ENCODE measurements at places on chromosomes 13 and 19.

DNA sequence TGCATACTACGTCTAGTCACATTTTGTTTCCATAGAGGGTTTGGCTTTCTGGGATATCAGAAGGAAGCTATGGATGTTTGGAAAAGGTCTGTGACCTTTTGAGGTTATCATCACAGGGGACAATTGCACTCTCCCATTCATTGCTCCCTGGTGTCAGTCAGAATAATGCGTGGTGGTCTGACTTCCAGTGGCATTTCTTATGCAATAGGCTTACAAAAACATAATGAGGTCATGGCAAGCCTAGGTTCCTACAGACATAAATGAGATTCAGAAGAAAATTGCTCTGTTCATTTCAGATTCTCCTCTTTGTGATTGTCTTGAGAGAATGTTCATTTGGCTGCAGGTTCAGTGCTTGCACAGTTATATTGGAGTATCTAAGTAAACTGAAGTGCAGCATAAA is 54.6 kb downstream of the ARHGAP35 start:
- DNase-seq: no peak

DNA sequence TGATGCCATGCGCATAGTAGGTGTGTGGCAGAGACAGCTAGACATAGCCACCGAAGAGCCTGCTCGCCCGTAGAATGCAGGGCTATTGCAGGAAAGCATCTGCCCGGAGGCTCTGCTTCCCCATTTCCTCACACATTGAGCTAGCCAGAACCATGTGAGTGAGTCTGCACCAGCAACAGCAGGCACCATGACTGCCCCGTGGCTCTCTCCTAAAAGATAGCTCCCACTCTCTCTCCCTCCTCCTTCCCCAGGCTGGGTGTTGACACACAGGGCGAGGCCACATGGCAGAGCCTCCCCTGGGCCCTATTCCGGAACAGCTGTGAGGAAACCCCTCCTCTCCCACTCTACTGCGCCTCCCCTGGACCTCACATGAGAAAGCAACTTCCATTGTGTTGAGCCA is 52.3 kb upstream of the ATP12A start:
- DNase-seq: peak; percentile 59

DNA sequence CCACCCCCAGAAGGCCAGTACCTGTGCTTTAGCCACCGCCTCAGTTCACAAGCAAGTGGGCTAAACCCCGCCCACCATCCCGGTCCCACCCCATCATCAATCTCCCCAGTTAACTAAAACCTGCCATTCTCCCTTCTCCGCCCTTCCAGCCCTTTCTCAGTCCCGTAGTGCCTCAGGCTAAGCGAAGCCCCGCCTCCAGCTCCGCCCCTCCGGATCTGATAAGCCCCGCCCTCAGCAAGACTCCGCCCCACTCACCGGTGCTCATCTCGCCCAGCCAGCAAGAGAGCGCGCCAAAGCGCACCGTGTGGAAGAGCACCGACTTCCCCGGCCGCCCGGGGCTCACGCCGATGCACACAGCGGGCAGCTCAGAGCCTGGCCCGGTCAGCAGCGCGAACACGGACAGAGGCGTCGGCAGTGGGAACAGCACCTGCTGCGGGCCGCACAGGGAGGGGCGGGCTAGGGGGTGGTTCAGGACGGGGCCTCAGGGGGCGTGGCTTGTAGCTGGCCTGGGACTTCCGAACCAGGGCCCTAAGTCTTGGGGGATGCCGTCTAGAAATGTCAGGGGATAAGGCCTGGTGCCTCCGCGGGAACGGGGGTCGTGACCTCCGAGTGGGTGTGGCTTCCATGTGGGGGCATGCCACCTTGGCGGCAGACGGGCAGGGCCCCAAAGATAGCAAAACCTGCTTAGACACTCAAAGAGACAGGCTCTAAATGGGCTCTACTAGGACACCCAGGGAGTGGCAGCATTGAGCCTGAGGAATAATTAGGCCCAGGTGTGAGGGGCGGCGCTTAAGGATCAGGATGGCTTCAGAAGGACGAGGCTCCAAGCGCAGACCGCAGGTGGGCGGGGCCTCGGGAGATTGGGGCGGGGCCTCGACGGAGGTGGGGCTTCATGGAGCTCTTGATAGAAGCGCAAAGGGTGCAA is 21.4 kb downstream of the MAP4K1 start:
- DNase-seq: no peak

- DNase-seq: no peak
These were observed 50.4 kb downstream of the NUFIP1 start for GRCh38 chr13:44938854-44939253.

DNA sequence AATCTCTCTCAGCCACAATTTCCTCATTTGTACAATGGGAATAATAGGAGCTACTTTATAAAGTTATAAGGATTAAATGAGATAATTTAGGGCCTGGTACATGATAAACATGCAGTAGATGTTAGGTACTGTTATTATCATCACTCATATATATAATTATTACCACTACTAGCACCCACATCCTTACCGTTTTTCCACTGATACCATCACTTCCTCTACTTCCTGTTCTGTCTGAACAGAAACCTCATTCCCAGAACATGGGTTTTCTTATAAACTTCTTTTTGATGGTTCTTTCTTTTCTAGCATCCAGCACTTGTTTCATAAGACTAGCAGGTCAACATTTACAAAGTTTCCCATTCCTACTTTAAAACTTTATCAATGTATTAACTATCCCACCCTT is 6.3 kb downstream of the CDADC1 start:
- DNase-seq: no peak

GRCh38 chr19:3776479-3777040 is 4.5 kb upstream of the RAX2 start:
- DNase-seq: no peak

DNA sequence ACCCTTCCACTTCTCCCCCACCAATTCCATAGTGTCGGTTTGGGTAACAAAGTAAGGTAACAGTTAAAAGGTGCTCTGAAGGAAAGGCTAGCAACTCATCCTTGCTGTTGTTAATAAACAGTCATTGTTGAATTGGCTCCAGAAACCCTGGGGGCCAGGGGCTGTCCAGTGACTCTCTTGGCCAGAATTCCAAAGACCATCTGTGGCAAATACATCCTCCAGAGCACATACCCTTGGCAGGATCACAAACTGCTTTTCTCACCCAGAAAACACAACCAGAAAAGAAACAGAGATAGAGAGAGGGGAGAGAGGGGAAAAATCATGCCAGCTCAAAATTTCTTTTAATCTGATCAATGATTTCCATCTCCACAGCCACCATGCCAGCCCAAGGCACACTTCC is 22.1 kb downstream of the CACNA1A start:
- DNase-seq: no peak

DNA sequence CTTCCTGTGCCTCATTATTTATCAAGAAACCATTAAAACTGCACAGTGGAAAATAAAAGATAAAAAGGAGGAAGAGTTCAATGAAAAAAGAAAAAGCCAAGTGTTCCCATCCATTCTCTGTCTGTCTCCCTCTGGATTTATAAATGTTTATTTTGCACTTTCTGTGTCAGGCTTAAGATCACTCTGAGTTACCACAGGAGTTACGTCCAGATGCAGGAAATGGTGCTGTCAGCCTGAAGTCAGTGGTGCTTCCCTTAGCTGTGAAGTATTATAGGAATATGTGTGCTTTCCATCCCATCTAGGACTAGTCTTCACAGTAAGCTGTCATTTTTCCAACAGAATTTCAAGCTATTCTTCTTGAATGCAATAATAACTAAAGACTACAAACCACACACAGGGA is 420.2 kb downstream of the KCTD12 start:
- no peak for DNase-seq

- no peak for DNase-seq
These were observed 122.5 kb downstream of the STK24 start for GRCh38 chr13:98454389-98454881.

DNA sequence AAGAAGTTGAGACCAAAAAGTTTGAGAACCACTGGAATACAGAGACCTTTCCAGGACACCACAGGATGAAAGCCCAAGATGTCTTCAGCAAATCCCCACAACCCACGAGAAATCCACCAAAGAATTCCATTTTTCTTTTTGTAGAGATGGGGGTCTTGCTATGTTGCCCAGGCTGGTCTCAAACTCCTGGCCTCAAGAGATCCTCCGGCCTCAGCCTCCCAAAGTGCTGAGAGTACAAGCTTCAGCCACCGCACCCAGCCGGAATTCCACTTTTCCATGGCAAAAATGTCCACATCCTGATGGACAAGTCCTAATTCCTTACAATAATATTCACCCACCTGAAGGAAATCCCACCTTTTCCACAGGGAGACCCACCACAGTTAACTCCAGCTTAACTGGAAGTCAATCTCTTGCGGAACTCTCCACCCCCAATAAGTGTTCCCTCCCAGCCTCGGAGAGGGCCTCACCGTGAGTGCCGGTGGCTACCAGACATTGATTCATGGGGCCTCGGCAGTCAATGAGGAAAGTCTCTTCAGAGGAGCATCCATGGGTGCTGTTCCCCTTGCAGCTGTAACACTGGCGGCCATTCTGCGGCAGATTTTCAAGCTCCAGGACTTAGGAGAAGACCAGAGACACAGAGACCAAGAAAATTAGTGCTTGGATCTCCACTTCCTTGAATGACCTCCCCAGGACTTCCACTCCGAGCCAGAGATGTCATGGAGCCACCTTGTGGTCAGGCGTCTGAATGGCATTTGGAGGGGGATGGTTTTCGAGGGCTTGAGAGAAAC is 12.3 kb upstream of the CADM4 start:
- peak; percentile 73 for DNase-seq

GRCh38 chr19:8528500-8528899 is 14.5 kb upstream of the ZNF414 start:
- no peak for DNase-seq

- no peak for DNase-seq
These were observed 103.1 kb downstream of the RAP2A start for GRCh38 chr13:97537110-97537509.

GRCh38 chr13:67854990-67855389 is 624.9 kb upstream of the PCDH9 start:
- DNase-seq: no peak

Measured in suppressor macrophage (primary cell).